ENCODE measurements at places on chromosomes 3 and 15.

GRCh38 chr3:108728934-108729333, 28.3 kb downstream of the RETNLB start:
- no peak for DNase-seq

GRCh38 chr3:196419386-196419785, 12.8 kb downstream of the UBXN7 start:
- no peak for DNase-seq

- DNase-seq: no peak
Observed at GRCh38 chr3:129947538-129948240, 26.8 kb upstream of the TRH start.

GRCh38 chr3:159301961-159302360, 500.1 kb downstream of the MFSD1 start:
- DNase-seq: no peak

DNA sequence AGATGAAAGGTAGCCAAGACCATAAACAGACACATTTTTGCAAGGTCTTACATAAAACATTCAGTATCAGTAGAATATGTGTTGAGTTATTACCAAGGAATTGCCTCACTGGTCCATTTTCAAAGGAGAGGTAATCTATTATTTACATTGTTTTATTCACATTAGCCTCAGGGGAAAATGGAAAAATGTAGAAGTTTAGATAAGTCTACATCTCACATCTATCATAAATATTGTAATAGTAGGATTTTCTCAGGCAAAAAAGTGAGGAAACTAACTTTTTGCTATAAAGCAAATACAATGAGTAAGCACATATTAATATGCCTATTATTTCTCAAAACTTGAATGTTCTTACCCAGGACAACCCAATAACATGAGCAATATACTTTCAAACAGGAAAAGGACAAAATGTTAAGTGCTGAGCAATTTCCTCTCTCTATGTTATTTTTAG, 184.6 kb upstream of the AGTR1 start:
- peak; percentile 52 for DNase-seq

GRCh38 chr15:98647026-98647773, 1.1 kb upstream of the IGF1R start:
- peak; percentile 58 for DNase-seq

DNA sequence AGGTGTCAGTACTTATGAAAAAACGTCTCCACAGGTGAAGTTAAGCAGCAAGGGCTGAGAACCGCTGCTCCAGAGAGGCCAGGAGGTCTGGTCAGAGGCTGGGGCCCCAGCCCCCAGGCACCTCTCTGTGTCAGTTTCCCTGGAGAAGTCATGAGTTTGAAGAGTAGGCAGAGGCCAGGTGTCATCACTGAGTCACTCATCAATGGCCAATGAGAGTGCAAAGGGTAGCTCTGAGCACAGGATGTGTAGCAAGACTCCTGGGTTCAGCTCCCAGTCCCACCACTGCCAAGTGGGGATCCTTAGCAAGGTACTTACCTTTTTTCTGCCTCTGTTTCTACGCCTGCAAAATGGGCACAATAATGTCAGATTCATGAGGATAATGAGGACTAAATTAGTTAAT, 47.9 kb downstream of the CORO2B start:
- no peak for DNase-seq

- no peak for DNase-seq
Observed at GRCh38 chr3:154766765-154767503, 313.2 kb upstream of the MME start.

GRCh38 chr3:108806316-108806715, 16.3 kb upstream of the TRAT1 start:
- no peak for DNase-seq

- no peak for DNase-seq
Observed at GRCh38 chr3:189458528-189458927, 172.7 kb upstream of the TP63 start.

- peak; percentile 48 for DNase-seq
Observed at GRCh38 chr15:71443538-71443937, 328.3 kb downstream of the THSD4 start.

All from EH (cell line).